ENCODE measurements at places on chromosomes 1 and 21.

DNA sequence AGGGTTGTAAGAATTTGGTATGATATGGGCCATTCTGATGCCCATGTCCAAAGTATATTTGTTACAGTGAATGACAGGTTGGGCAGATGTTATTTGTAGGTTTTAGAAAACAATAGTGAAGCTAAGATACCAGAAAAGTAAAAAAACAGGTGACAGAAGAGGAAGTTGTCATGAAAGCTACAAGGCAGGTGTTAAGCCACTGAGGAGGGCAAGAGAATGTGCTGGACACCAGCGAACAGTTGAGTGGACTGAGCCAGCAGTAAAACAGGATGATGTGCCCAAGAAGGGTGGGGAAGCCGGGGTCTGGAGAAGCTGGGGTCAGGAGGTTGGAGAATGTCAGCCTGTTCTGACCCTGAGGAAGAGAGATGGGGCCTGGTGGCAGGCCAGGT is 83.3 kb downstream of the DTL start:
- no peak for DNase-seq

DNA sequence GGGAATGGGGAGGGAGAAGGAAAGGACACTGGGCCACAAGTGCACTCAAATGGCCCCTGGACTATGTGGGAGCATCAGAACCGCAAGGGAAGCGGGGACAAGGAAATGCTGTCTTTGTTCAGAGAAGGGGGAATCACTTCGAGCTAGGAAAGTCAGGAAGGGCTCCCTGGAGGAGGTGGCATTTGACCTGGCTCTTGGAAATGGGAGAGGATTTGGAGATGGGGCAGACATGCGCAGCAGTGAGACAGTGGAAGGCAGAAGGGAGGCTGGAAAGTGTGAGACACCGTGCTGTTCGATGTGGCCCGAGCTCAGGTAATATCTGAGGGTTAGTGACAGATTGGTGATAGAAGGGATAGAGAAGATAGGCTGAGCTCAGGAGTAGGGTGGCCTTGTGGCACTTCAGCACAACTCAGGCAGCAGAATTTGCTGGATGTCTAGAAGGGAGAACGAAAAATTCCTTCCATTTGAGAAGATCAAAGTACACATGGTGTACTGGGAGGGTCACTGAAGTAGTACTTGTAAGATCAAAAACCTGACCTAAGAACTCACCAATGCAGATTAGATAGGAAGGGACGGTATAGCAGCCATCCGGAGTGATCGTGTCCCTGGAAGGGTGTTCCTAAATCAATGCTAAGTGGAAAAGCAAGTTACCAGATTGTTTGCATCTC is 25.4 kb downstream of the SLC1A7 start:
- DNase-seq: no peak

DNA sequence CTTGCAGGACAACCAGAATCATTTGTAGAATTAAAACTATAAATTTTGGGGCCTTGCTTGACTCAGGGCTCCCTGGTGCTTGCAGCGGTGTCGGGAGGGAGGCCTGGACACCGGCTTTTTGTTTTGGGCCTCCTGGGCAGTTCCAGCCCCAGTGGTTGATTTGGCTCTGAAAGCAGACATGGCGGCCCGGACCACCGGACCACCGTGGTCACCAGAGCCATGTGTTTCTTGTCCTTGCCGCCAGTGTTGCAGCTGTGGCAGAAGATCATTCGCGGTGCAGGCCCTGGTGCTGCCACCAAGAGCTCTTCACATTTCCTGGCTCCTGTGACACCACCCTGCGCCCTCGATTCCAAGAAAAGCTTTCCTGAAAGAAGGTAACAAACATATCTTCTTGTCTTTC is 484.8 kb downstream of the BRINP3 start:
- DNase-seq: no peak

DNA sequence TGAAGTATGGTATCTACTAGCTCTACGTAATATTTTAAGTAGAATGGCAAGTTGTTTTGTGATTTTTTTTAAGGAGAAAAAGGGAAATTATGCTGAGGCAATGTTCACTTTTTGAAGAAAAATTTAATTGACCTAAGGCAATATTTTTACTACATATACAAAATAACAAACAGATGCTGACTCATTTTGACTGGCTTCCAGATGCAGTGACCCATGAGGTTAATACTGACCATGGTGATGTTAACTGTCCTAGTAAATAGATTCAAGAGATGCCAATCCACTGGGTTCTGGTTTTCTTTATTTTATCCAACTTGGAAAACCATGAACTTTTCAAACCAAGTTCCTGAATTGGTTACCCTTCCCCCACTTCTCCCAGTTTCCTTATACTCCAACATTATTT is 154.9 kb downstream of the CRB1 start:
- peak; percentile 6 for DNase-seq

DNA sequence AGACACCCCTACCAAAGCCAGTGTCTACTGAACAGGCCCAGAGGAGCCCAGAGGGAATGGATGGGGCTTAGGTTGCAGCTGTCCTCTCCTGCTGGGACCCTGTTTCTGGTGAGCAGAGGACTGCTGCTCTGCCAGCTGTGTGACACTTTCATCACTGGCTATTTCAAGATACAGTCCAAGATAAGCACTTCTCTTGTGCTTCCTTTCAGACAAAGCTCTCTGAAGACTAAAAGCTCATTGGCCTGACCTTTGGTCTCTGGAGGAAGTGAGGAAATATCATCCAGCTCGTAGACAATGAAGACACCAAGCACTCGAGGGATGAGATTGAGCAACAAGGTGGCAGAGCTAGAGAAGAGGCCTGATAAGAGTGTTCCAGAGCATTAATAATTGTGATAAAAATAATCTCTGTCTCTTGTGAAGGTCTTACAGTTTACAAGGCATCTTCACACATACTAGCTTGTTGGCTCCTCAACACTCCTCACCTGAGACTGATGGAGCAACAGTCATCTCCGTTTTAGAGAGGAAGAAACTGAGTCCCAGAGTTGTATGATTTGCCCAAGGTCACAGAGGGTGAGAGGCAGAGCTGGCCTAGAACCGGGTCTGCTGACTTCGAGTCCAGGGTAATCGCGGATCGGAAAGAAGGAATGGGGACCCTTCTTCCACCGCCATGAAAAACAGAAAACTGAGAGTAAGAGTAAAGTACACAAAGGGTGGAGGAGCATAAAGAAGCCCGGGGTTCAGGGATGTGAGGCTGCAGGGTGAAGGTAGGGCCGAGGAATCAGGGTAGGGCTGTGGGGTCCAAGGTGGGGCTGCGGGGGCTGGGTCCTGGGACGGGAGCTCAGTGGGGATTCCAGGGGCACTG is 666 bp downstream of the PAFAH2 start:
- DNase-seq: peak; percentile 68

GRCh38 chr21:45443595-45444181 is 38.7 kb downstream of the COL18A1 start:
- DNase-seq: no peak

DNA sequence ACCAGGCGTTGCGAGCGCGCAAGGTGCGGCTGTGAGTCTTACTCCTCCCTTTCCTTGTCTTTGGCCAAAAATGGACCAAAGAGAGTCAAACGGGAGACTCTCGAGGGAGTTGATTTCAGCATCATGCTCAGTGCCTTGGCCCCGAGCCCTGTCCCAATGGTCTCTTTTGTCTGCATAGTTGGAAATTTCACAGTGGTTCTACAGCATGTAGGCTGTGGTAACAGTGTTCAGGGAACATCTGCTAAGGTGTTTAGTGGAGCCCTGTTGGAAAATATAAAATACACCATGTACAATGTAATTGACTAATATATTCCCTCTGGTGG is 2.7 kb downstream of the CACNA1E start:
- DNase-seq: no peak

- no peak for DNase-seq
These were observed 89.5 kb downstream of the CLEC20A start for GRCh38 chr1:178407215-178407614.

DNA sequence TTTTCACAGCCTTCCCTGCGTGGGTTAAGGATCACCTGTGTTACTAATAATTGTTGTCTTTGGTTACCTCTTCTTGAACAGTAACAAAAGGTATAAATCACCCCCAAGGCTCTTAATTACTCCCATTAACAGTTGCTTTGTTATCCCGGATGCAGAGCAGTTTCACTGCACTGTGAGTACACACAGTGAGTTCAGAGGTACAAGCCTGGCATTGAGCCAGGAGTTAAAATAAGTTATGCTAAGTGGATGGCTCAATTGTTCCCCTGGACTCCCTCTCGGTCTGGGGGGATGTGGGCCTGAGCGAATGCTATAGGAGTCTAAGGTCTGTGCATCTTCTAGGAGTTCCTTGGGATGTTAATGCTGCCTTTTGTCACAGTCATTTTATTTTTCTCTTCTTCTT is 258.3 kb downstream of the ATG4C start:
- DNase-seq: no peak

DNA sequence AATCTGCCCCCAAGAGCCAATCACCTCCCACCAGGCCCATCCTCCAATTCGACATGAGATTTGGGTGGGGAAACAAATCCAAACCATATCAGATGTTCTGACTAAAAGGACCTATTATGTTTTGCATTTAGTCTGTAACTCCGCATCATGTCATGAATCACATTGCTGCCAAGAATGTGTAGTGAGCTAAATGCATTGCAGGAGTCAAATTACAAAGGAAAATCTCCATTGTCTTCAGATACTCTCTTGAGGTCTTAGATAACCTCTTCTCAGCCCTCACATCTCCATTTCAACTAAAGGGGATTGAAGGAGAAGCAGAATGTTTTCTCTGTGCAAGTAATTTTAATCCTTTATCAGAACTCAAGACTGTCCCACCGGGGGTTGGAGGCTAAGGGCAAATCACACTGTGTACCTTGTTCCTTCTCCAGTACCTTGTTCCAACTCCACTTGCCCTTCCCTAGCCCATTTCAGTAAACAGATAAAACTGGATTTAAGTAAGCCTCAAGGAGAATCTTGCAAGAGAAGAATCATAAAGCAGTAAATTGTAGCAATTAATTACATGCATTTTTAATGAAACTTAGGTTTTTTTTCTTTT is 34.1 kb downstream of the EXTL2 start:
- peak; percentile 48 for DNase-seq

GRCh38 chr21:32878661-32879060 is 107.1 kb upstream of the PAXBP1 start:
- no peak for DNase-seq

DNA sequence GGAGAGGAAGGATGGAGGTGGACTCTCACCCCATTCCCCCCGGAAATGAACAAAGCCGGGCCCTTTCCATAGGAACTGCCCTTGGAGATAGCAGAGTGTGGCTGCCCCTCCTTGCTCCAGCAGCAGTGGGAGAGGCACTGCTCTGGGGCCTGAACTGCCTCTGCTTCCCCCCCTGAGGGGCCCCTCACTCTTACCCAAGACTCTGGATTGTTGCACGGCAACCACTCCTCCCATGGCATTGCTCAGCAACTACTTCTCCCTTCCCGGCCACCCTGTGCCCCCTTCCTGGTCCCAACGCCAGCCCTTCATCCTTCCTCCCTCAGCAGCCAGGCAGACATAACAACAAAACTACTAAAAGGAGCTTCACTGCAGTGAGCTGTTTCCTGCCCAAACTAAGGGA is 3.0 kb upstream of the ACKR1 start:
- DNase-seq: no peak

DNA sequence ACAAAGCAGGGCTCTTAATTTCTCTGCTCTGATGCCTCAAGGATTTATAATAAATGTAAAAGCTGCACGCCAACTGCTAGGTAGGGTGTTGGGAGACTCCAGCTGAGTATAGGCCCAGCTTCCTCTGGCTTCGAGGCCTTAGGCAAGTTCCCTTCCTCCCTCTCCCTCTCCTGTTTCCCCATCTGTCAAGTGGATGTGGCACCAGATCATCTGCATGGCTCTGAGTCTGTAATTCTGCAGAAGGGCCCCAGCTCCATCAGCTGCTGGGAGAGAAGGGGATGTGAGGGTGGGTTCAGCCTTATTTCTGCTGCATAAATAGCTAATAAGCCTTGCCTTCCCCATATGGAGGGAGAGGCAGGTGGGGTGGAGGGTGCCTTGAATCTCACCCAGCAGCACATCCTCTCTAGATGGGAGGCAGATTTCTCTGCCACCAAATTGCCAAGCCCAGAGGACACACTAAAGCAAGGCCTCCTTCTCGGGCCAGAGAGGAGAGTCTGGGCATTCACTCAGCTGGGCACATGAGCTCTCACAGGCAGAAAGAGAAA is 3.8 kb downstream of the TRIM62 start:
- DNase-seq: no peak

All from AG10803 (cell line).